Breast epithelium (tissue), 4 donors: ENCODE measurements at places on chromosomes 2 and 18. TPM values are rescaled to one million over a fixed set of nuclear protein-coding genes. Genes with fewer than 3 reads are reported as not detected.
A peak's percentile ranks its signal among the peaks of the same experiment; 100 is the strongest.

TGOLN2 gene
- 117 TPM for total RNA-seq

TRIB2 gene
- 49.6 TPM for total RNA-seq

FLACC1 gene
- 1.6 TPM for total RNA-seq

TCF7L1 gene
- total RNA-seq: 3.4 TPM

MAPK4 gene
- total RNA-seq: 1.3 TPM

DNA sequence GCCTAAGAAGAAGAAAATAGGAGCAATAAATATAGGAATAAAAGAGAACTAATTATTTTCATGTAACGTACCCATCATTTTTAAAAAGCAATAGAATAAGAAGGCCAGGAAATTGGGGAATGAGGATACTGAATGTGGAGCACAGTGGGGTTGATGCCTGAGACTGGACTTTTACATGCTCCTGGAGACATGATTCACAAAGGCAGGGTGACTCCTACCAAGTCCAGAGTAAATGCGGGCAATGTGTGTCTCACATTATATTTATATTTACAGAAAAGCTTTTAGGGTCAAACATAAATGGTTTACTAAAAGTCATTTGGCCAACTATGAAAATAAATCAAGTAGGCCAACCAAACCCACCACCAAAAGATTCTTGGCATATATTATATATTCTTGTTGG lies 87.9 kb upstream of the COL5A2 start:
- no peak for DNase-seq

DNA sequence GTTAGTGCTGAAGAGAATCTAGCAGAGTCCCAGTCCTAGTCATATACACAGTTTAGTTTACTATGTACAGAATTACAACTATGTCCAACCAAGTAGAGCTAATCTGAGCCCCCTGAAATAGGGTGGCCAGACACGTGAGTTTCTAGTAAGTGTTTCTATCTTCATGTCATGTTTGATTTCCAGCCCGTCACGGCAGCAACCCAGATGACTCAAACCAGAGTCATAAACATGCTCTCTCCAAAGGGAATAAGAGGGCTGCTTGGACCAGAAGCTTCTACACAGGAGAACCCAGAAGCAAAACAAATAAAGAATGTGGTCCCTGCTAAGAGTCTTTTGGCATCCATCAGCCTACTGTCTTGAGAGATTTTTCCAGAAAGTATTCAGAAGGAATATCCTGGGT lies 64.9 kb upstream of the WIPF1 start:
- DNase-seq: no peak

DNA sequence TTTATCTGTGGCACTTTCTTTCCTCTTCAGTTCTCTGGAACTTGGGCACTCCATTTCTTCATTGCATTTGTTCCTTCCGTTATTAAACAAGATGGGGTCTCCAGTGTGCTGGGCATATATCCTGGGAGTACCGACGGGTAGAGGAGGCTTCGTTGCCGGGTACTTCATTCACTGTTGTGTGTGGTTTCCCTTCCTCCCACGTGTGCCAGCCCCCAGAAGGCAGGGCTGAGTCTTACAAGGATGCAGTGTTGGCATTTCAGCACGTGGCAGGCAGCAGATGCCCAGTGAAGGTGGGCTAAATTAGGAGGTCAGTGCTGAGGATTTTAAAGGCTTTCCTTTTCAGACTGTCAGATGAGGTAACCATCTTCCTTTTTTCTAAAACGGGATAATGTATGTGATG lies 58.6 kb downstream of the MGAT5 start:
- no peak for DNase-seq

DNA sequence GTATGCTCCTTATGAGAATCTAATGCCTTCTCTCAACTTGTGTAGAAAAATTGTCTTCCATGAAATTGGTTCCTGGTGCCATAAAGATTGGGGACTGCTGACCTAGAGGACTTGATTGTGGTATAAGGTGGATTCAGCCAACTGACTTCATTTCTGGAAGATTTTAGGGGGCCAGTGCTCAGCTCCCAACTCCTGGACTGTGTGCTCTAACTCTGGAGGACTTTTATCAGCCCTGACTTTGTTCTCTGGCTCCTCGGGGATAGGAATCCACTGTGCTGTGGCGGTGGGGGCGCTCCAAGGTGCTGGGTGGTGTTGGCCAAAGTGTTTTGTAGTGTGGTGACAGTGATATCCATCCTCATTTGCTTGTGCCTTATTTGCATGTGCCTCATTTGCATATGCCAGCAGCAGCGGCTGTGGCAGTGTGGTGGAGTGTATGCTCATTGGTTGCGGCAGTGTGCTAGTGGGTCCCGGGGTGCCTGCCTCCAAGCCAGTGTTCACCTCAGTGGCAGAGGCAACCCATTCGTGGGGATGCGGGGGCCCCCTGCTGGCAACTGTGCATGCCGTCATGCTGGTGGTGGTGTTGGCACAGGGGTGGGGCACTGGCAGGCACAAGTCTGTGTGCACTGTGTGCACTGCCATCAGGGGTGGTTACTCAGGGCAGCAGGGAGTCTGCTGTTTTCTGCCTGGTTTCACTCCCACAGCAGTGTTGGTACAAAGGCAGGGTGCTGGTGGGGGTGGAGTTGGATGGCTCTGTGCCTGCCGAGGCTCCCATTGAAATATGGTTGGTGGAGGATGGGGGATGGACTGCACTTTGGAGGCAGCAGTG lies 19.6 kb downstream of the EHBP1 start:
- no peak for DNase-seq

GRCh38 chr2:97993926-97994325 lies 1.8 kb downstream of the TMEM131 start:
- DNase-seq: no peak

DNA sequence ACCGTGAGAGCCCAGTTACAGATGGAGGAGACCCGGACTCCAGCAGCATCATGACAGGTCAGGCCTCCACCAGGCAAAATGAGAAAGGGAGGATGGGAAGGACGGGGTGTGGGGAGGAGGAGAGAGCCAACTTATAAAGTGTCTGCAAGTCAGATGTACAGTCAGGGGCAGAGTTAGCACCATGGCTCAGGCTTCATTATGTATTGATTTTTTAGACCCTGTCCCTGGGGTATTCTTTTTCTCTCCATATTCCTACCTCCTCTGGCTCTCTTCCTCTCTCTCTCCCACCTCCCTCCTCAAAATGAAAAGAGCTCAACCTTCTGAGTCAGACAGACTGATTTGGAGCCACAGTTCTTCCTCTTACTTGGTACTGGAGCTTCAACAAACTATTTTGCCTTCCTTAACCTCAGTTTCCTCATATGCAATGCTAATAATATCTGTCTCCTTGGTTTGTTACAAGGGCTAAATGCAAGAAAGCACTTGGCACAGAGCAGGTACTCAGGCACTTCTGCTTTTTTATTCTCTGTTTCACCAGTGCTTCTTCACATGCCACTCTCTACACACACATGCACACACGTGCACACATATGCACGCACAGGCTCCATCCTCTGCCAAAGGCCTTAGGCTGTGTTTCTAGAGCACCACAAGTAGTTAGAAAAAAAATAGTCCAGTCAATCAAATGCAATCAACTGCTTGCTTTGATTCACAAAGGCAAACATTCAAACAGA lies 92.3 kb upstream of the PKDCC start:
- DNase-seq: no peak

GRCh38 chr2:26457695-26458364 lies 20.1 kb downstream of the OTOF start:
- DNase-seq: peak; percentile 43

- no peak for DNase-seq
Measured at GRCh38 chr18:28176948-28177827, at the start of gene CDH2. CDH2 (minus strand) TSS chr18:28177130; CDS start chr18:28177022, 108 bp downstream.

DNA sequence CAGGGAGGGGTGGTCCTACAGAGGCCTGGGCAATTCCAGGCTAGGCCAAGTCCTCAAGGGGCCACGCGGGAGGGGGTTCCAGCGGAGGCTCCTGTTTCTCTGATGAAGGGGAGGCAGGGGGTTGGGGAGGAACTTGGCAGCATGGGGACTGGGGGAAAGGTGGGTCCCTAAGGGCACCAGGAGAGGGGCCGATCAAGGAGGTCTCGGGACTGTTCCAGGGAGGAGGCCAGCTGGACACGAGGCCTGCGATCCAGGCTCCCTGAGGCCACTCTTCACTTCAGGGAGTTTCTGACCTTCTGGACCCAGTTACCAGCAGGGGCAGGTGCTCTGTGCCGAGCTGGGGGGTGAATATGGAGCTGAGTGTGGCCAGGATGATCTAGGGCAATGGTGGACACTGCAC lies 71.5 kb downstream of the ASB1 start:
- DNase-seq: no peak
